Foreskin keratinocyte (primary cell): ENCODE measurements at places on chromosomes 4 and X. TPM values are rescaled to one million over a fixed set of nuclear protein-coding genes. Genes with fewer than 3 reads are reported as not detected.

Gene SPATA18
- total RNA-seq, result 6.8 and 7.9 TPM in 2 replicates

Gene LIAS
- 12.6 and 13.8 TPM in 2 replicates for total RNA-seq

Gene AFP
- 0.42 TPM in 1 of 2 replicates, not detected in the other for total RNA-seq

Gene TCEAL8
- total RNA-seq, result 96.0 and 110 TPM in 2 replicates

Gene RPL9
- total RNA-seq, result 1,530 and 1,563 TPM in 2 replicates

Gene REPS2
- 2.0 and 4.2 TPM in 2 replicates for total RNA-seq

Gene CFAP99
- not detected in 2 replicates for total RNA-seq

Gene LEF1
- total RNA-seq, result 10.1 and 18.7 TPM in 2 replicates

Gene STARD8
- total RNA-seq, result 0.11 and 0.20 TPM in 2 replicates
